ENCODE measurements at places on chromosomes 3 and 15.

DNA sequence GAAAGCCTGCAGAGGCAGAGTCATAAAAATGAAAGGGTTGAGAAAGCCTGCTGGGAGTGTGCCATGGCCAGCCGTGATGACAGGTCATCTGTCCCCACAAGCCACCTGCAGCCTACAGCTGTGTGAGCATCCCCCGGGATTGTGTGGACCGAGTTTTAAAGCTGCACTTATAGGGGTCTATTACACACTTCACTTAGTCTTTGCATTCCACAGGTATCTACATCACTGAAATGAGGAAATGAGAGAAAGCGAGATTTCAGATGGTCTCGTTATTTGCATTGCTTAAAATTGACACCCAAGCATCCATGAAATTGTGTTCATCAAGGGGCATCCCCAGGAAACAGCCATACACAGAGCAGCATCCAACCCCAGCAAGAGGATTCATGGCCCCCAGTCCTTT, 137.6 kb upstream of the TRIM42 start:
- DNase-seq = no peak

DNA sequence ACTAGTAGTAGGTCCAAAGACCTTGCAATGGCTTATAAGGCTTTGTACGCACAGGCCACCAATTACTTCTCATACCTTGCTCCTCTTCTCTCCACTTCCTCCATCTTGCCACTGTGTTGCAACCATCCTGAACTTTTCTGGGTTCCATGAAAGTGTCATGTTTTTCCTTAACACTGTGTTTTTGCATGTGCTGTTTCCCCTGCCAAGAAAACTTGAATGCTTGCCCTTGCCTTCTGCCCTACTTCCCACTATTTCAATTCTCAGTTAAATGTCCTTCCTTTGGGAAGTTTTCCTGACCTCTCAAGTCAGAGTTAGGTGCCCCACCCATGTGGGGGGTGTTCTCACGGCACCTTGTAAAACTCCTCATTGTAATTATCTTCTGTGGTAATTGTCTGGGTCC, 182.8 kb downstream of the THRB start:
- no peak for DNase-seq

GRCh38 chr3:29334706-29335105, 53.8 kb downstream of the RBMS3 start:
- no peak for DNase-seq

DNA sequence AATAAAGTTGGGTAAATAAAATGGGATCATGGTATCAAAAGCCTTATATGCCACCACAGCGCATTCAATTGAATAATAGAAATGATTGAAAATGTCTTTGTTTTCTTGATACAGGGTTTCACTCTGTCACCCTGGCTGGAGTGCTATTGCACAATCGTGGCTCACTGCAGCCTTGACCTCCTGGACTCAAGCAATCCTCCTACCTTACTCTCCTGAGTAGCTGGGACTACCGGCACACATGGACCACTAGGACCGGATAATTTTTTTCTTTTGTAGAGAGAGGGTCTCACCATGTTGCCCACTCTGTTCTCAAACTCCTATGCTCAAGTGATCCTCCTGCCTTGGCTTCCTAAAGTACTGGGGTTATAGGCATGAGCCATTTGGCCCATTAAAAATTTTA, 33.8 kb upstream of the BBX start:
- no peak for DNase-seq

DNA sequence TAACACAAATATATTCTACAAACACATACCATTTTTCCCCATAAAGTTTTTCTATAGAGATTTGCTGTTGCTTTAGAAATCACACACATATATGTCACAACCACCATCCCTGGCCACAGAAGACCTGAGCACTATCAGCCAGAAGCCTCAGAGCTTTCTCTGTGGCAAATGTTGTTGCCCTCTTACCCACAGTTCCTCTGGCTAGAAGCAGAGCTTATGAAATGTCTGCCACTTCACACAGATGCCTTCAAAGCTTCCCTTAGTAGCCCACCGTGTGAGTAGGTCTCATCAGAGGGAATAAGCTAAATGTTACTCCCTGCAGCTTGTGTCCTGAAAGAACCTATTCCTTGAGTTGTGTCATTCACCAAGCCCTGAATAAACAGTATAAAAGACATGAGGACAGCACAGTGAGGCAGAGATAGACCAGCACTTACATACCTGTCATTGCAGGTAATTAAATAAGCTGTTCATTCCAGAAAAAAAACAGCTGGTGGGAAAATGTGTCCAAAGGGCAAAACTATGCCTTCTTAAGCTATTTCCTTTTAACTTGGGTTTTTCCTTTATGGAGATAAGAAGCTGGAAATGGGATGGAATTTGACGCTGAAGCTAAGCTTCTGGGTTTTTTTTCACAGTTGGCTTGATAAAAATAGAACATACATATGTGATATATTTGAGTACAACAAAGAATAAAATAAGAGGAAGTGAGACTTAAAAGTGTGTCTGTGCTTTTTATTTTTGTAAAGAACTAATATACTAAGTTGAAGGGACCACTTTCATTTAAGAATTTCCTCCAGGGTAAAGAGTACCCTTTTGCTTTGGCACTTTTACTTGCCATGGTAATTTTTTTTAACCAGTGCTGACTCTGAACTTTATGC, 391.4 kb downstream of the KCNH8 start:
- no peak for DNase-seq

- no peak for DNase-seq
Observed at GRCh38 chr3:133424937-133425869, 25.3 kb downstream of the BFSP2 start.

DNA sequence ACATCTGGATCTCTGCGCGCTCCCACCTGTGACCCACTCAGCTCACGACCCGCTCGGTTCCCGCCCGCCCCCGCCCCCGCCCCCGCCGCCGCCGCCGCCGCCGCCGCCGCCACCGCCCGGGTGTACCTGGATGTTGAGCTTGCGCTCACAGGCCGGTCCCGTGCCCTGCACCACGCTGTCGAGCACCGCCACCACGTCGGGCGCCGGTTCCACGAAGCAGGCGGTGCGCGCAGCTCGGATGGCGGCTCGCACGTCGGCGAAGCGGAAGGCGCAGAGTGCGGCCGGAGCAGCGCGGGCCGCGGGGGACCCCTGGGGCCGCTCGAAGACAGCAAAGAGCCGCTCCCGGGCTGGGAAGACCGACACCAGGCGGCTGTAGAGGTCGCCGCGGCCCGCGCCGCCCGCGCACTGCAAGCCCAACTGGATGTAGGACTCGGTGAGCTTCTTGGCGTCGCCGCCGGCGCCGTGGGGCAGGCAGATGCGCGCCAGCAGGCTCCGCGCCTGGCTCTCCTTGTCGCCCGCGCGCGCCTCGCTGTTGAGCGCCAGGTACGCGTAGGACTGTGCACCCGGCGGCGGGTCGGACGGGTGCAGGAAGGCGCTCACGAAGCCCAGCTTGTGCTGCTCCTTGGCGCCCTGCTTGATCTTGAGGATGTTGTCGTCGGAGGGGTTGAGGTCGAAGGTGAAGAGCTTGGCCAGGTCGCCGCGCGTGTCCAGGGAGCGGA, 1.1 kb downstream of the PLXND1 start:
- peak; percentile 62 for DNase-seq

GRCh38 chr15:34009656-34010055, 29.3 kb downstream of the AVEN start:
- no peak for DNase-seq

DNA sequence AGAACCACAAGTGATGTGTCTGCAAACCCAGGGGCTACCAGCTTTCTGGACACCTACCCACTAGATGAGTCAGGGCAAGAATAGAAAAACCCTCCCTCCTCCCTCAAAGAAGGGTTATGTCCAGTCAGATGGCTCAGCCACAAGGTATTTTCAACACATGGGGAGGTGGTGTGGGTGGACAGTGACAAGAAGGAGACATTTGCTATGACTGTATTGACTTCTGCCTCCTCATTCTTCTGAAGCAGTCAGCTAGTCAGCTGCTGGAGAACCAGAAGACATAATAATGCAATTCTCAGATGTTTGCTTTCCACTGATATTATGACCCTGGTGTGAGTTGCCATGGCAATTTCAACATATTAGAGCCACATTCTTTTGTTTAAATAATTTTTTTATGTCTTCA, 66.7 kb upstream of the GOLGA8B start:
- no peak for DNase-seq

DNA sequence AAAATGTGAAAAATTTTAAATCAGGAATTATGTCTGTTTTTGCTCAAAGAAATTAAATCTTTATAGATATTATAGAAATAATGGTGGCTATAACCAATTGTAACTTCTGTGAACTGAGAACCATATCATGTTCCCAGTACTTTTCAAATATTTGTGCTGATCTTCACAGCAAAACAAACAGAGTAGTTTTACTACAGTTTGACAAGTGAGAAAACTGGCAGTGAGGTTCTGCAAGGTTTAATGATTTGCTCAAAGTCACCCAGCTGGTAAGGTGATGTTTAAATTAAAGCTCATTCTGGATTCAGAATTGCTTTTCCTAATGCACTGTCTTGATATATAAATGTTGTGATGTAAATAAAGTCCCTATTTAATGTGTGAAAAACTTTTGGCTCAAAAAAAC, 22.0 kb upstream of the SPTSSB start:
- no peak for DNase-seq

- DNase-seq = no peak
Observed at GRCh38 chr3:12663401-12663935, 449 bp downstream of the RAF1 start.

All from NCI-H1105 (cell line).